ENCODE measurements at places on chromosomes 4 and X. TPM values are rescaled to one million over a fixed set of nuclear protein-coding genes. Genes with fewer than 3 reads are reported as not detected.

Gene TRPC3
- total RNA-seq = 1.3 TPM

Gene FHL1
- total RNA-seq = 875 TPM

Gene POF1B
- 0.23 TPM for total RNA-seq

Gene MAGEA12
- total RNA-seq = not detected

Gene HS3ST1
- total RNA-seq = 6.9 TPM

- H3K36me3 ChIP-seq = no peaks in the 10 kb centered on the region
- H3K27me3 ChIP-seq = no peaks in the 10 kb centered on the region
- H3K27ac ChIP-seq = no peak overlapping the region
- no peaks in the 10 kb centered on the region for H3K4me1 ChIP-seq
These were observed 203.0 kb downstream of the GABRG1 start for GRCh38 chr4:45920861-45921260.

GRCh38 chr4:145523117-145523516 is 41.5 kb downstream of the SMAD1 start:
- no peak for DNase-seq
- no peak overlapping the region for H3K4me3 ChIP-seq
- no peaks in the 10 kb centered on the region for H3K27me3 ChIP-seq
- H3K36me3 ChIP-seq = no peaks in the 10 kb centered on the region
- H3K27ac ChIP-seq = no peak overlapping the region
- H3K4me1 ChIP-seq = peaks cover 14% of the 10 kb centered on the region

DNA sequence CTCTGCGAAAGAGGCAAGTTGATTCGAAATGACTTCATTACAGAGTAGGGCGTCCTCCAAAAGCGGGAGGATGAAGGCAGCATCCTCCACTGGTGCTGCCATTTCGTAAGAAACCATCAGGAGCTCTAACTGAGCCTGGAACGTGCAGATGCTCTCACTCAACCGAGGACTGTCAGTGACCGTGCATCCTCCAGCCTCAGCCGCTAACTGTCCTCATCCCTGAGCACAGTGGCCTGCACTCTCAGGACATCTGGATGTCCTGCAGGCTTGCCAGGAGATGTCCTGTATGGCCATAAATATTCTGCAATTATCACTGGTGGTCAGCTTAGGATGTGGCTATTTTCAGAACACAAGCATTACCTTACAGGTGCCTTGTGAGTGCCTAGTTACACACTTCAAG is 107.1 kb upstream of the ADRA2C start:
- DNase-seq = no peak
- H3K27ac ChIP-seq = peak overlapping the region; percentile 89
- H3K36me3 ChIP-seq = no peaks in the 10 kb centered on the region
- H3K27me3 ChIP-seq = no peaks in the 10 kb centered on the region
- no peak overlapping the region for H3K4me3 ChIP-seq
- peaks cover 4% of the 10 kb centered on the region for H3K4me1 ChIP-seq

DNA sequence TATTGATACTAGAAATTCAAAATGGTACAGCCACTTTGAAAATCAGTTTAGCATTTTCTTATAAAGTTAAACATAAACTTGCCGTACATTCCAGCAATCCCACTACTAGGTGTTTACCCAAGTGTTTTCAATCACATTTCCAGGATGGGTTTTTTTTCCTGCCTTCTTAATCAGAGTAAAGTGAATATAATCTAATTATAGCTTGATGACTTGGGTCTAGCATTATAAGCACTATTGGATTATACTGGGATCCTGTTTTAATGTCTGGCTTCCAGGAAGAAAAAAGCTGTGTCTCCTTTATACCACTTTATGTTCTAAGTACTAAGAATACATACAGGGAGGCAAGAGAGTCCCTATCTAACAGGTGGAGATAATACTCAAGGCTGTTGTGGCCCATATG is 103.3 kb upstream of the KLHL13 start:
- H3K36me3 ChIP-seq = no peaks in the 10 kb centered on the region
- no peaks in the 10 kb centered on the region for H3K4me1 ChIP-seq
- H3K27ac ChIP-seq = no peak overlapping the region
- DNase-seq = no peak
- no peaks in the 10 kb centered on the region for H3K27me3 ChIP-seq

- H3K4me1 ChIP-seq = peaks cover 3% of the 10 kb centered on the region
- H3K36me3 ChIP-seq = no peaks in the 10 kb centered on the region
- H3K27ac ChIP-seq = peak overlapping the region; percentile 57
- no peak overlapping the region for H3K4me3 ChIP-seq
- no peak for DNase-seq
These were observed 37.4 kb downstream of the MGARP start for GRCh38 chr4:139242511-139243051.

GRCh38 chrX:134810211-134810610 is 151.9 kb upstream of the PLAC1 start:
- H3K4me1 ChIP-seq = no peaks in the 10 kb centered on the region
- no peak for DNase-seq
- H3K27me3 ChIP-seq = no peaks in the 10 kb centered on the region
- no peak overlapping the region for H3K4me3 ChIP-seq
- H3K36me3 ChIP-seq = no peaks in the 10 kb centered on the region

DNA sequence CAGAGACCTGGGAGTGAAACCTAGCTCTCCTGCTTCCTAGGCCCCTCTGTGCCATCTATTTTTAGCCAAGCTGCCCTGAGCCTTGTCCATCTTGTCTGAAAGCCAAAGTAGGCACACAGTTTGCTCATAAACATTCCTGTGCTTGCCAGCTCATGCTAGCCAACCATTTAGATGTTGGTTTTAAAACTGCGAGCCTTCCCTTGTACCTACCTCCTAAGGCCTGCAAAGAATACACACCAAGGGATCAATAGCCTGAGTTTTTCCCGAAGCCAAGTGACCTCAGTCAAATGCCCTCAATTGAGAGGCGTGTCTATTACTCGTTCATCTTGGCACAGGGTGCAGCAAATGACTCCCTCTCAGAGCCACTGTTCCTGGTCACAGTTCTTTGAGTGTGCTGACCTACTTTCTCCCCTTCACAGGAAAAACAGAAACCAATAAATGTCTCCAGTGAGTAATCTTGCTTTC is 48.5 kb downstream of the ZCCHC12 start:
- H3K4me1 ChIP-seq = no peaks in the 10 kb centered on the region
- H3K4me3 ChIP-seq = no peak overlapping the region
- H3K27ac ChIP-seq = peak overlapping the region; percentile 88
- H3K27me3 ChIP-seq = no peaks in the 10 kb centered on the region
- DNase-seq = no peak

DNA sequence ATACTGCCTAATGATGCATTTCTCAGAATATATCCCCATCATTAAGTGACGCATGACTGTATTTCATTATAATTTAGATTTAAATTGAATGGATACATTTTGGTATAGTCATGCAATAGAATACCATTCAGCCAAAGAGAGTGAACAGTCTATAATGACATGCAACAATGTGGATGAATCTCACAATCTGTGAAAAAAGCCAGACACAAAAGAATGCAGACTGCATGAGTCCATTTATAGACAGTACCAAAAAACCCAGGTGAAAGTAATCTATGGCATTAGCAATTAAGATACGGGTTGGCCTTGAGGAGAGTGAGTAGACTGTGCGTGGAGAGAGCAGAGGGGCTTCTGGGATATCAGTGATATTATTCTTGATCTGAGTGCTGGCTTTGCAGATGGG is 239.7 kb upstream of the PGRMC2 start:
- peaks cover 6% of the 10 kb centered on the region for H3K4me1 ChIP-seq
- no peaks in the 10 kb centered on the region for H3K36me3 ChIP-seq
- H3K27ac ChIP-seq = peak overlapping the region; percentile 44
- DNase-seq = no peak
- H3K27me3 ChIP-seq = no peaks in the 10 kb centered on the region

DNA sequence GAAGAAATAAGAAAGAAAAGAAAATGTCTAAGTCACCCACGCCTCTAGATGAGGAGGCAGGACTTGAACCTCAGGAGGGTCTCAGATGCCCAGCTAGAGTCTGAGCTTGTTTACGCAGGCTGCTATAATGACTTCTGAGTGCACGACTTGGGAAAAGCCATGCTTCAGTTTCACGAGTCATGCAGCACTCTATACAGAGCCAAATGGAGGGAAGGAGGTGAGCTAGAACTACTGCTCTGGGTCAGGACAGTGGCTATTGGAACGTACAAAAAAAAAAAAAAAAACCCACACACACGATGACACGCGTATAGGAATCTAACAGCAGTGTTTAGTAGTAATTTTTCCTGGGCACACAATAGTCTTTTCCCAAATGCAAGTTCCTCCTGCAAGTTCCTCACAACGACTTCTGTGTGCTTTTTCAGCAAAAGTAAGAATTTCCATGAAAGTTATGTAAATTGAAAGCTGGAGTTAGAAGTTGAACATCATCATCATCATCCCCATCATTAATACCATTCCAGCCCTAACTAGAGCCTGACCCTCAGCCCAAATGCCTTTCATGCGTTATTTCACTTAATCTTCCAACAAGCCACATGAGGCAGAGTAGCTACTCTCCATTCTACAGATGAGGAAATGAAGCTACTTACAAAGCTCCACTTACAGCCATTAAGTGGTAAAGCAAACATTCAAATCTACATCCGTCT is 36.6 kb downstream of the IRF2 start:
- H3K4me1 ChIP-seq = peaks cover 2% of the 10 kb centered on the region
- no peaks in the 10 kb centered on the region for H3K27me3 ChIP-seq
- H3K27ac ChIP-seq = no peak overlapping the region
- DNase-seq = no peak
- no peaks in the 10 kb centered on the region for H3K36me3 ChIP-seq

All from aorta (tissue), 5 donors.